CD4-positive, alpha-beta T cell treated with Interleukin-1 beta for 1 hour (primary cell): ENCODE measurements at places on chromosomes 13 and 19.

GRCh38 chr13:34046457-34046856 lies 228.5 kb downstream of the RFC3 start:
- no peak for DNase-seq

DNA sequence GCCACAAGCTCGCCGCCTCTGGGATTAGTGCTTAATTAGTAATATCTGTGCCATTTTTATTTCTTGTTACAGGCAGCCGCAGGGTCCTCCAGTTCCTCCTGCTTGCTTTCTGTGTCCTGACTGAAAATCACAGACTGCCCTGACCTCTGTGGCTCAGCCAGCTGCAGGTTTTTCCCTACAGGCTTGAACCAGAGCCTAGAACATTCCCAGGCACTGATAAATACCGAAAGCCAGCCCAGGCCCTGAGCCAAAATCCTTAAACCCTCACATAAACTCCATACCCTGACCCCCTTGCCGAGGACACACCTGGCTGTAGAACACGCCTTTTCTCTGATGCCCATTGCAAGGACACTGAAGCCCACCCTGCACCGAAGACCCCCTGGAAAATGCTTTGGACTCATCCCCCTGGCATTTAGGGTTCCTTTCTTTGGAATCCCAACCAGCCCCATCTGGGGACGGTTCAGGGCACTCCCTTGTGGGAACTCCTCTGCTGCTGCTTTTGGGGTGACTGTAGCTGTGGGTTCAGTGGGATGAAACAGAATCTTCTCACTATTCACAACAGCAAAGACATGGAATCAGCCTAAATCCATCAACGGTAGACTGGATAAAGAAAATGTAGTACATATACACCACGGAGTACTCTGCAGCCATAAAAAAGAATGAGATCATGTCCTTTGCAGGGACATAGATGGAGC lies 15.5 kb downstream of the DPP9 start:
- no peak for DNase-seq

- peak; percentile 73 for DNase-seq
Measured at GRCh38 chr19:6062274-6062673, 48.0 kb downstream of the RFX2 start.

- no peak for DNase-seq
Measured at GRCh38 chr19:16862826-16863415, 25.9 kb upstream of the F2RL3 start.
